Activated naive CD4-positive, alpha-beta T cell treated with anti-CD3 and anti-CD28 coated beads, Interleukin-2, amount 50 U/mL, for 16 hours (primary cell): ENCODE measurements at places on chromosomes 13 and 19.

DNA sequence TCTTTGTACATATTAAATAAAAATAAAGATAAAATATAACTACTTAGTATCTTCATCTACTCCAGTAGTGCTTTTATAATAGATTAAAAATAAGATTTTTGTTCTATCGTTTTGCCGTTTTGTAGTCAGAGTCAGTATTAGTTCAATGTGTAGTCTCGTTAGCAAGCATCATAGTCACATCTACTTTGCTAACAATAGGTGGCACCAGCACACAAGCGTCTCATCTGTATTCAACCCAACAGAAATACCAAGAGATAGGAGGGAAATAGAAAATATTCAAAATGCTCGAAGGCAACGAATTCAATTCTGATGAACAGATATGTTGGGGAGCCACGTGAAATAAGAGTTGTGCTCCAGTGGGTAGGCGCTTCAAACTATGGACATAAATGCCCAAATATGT is 21.4 kb upstream of the MICU2 start:
- no peak for DNase-seq

DNA sequence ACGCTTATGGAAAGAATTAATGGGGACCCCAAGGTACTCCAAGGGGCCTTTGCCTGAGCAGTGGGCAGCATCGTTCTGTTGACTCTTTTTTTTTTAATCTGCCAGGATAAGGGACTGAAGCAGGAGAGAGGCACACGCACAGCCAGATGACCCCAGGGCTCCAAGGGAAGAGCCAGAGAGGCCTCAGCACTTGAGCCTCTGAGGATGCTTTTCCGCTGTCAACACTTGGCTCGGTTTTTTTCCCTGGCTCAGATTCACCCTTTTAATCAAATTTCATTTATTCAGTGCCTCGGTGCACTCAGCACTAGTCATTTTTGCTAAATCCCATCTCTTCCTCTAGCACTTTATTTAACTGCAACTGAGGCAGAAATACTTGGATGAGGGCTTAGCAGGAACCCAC is 226.3 kb downstream of the FGF9 start:
- DNase-seq: no peak

GRCh38 chr13:45481688-45482087 is 16.9 kb downstream of the COG3 start:
- no peak for DNase-seq

DNA sequence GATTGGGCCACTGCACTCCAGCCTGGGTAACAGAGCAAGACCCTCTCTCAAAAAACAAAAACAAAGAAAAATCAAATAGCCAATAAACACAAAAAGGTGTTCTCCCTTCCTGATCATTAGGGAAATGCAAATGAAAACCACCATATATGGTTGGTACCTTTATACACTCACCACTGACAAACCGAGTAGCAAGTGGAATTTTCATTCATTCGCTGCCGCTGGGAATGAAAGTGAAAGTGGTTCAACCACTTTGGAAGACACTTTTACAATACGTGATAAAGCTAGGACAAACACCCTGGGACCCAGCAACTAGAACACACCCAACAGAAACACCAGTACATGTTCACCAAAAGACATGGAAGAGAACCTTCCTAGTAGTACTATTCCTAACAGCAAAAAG is 21.0 kb downstream of the GRIK5 start:
- DNase-seq: no peak
